ENCODE measurements at places on chromosomes 3 and 15.

DNA sequence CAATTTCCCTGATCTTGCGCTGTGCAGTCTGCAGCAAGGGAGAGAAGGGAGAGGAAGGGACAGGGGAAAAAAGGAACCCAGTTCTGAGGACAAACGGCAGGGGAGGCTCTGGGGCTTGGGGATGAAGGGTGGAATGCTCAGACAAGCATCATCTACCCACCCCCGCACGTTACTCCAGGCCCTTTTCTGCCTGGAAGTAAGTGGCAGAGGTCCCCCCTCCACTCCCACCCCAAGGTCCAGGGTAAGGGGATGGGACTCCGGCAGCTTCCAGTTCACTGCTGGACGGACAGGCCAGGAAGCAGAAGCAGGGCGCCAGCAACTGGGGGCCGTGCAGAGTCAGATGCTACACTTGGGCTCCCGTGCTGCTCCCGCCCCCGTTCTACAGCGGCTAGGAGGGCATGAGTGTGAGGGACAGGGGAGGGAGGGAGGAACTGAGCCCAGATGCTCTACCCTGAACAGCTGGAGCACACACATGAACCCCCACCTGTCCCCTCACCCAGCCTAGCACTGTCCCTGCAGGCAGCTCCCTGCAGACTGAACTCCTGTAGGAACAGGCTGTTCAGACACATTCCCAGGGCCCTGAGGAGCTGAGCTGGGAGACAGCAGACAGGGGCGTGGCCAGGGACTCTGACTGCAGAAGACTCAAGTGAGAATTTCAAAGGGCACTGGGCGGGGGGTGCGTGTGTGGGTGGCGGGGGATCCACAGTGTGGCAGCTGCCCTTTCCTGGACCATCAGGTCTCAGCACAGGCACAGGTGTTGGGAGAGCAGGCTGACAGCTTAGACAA is 59.7 kb downstream of the SENP2 start:
- no peak for DNase-seq

DNA sequence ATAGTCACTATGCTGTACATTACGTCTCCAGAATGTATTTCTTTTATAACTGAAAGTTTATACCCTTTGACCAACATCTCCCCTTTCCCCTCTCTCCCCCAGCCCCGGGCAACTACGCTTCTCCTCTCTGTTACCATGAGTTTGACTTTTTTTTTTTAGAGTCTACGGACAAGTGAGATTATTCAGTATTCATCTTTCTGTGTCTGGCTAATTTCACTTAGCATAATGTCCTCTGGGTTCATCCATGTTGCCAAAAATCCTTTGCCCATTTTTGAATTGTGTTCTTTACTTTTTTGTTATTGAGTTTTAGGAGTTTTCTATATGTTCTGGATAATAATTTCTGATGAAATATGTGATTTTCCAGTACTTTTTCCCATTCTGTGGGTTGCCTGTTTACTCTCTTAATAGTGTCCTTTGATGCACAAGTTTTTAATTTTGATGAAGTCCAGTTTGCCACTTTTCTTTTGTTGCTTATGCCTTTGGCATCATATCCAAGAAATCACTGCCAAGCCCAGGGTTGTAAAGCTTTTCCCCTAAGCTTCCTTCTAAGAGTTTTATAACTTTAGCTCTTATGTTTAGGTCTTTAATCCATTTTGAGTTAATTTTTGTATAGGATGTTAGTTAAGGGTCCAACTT is 126.7 kb upstream of the NSMCE3 start:
- no peak for DNase-seq

DNA sequence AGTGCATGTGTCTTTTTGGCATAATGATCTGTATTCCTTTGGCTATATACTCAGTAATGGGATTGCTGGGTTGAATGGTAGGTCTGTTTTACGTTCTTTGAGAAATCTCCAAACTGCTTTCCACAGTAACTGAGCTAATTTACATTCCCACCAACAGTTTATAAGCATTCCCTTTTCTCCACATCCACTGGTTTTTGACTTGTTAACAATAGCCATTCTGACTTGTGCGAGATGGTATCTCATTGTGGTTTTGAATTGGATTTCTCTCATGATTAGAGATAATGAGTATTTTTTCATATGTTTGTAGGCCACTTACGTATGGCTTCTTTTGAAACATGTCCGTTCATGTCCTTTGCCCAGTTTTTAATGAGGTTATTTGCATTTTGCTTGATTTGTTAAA is 117.7 kb downstream of the CHCHD4 start:
- DNase-seq: no peak

DNA sequence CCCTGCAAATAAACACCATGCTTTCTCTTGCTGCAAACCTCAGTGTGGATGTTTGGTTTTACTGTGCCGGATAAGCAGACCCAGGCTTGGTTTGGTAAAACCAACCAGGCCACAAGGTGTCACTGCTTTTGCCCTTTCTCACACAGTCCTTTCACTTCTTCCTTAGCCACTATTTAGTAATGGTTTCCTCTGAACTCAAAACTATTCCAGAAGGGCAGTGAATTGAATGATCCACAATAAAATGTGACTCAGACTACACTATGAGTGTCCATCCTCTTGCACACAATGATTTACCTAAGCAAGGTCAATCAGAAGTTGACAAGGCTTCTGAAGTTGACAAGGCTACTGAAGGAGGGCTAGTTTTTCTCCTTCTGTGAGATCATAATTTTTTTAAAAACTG is 552.4 kb upstream of the CCDC54 start:
- no peak for DNase-seq

- no peak for DNase-seq
These were observed 138.8 kb downstream of the MYLK start for GRCh38 chr3:123745184-123745855.

GRCh38 chr15:76204916-76205460 is 106.3 kb downstream of the ETFA start:
- no peak for DNase-seq

DNA sequence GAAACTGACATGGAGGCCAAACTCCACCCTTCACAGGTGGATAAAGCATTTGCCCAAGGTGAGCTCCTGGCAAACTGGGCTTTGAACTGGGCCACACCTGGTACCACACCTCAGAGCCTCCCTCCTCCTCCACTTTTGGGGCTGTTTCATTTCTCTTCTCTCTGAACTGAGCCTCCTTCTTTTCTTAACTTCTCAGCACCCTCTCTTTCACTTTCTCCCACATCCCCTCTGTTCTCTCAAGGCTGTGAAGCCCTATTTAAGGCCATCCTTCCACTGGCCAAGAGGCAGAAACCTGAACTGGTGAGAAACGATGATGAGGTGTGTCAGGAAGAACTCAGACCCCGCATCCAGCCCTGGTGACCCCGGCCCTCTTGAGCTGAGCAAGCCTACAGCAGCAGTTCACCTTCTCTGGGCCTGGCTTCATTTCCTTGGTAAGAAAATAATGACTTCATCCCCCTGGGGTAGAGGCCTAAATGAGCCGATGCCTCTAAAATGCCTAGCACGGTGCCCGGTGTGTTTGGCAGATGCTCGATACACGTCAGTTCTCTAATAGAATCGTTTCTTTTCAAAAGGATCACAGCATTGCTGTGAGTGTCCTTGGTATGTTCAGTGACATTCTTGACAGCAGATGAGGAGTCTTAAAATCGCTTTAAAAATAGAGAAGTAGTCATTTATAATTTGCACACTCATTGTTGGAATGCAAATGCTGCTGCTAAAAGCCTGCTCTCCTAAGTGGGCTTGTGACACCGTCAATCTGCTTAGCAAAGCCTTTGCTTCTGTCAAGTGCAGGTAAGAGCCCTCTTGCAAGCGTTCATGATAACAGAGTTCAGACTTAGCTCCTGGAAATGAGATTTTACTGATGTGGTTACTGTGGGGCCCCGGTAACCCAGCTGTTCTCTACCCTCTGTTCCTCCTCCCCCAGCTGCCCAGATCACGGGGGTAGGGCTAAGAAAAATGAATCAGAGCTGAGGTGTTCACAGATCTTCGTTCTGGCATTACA is 97.7 kb upstream of the ATP2B2 start:
- peak; percentile 72 for DNase-seq

GRCh38 chr3:24683090-24683489 is 188.4 kb upstream of the THRB start:
- DNase-seq: no peak

- no peak for DNase-seq
These were observed 61.3 kb downstream of the VGLL4 start for GRCh38 chr3:11582191-11582968.

DNA sequence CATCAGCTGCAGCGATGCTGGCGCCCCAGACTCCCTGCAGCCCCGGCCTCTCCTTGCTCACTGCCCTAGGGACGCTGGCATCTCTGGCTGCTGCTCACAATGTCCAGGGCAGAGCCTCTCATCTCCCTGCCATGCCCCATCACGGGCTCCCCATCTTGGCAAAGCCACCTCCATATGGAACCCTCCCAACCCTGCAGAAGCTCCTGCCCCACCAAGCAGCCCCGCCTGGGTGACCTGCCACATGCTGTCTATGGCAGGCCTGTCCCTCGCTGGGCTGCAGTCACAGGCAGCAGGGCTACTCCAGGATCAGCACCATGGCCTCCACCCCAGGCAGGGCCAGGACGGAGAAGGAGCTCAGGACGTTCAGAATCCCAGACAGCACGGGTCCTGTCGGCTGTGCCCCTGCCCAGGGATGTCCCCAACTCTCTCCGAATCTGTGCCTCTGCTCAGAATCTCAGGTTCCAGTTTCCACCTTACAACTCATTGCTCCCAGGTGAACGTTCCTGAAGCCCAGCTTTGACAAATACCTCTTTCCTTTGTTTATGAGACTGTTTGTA is 58.4 kb downstream of the PLXNA1 start:
- DNase-seq: no peak

GRCh38 chr3:20696388-20697150 is 510.6 kb upstream of the SGO1 start:
- no peak for DNase-seq

DNA sequence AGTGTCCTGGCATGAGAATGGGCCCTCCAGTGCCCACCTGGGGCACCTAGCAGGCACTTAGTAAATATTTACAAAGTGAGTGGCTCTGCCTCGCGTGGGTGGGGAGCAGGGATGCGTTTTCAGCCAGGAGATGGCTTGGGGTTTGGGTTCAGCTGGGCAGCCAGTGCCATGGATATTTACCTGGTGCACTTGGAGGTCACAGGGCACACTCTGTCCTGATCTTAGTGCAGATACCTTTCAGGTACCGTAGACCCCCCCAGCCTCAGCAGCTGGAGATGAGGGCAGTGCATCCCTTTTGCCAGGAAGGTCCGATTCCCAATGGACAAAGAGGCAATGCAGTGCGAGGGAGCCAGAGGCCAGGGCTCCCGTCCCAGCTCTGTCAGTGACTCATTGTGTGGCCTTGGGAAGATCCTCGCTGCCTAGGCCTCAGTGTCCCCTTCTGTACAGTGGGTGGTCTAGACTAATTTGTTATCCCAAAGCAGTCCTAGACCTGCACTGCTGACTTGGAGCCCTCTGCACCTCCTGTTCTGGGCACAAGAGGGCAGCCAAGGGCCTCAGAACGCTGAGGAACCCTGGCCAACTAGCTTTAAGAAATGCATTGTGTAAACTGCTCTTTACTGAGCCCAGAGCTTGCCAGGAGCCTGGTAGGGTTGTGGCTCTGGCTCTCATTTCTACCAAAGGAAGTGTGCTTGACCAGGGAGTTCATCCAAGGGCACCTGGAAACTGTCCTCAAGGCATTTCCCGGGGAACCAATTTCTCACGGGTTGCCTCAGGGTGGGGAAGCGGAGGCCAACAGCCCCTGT is 16.0 kb downstream of the HDAC11 start:
- peak; percentile 73 for DNase-seq

DNA sequence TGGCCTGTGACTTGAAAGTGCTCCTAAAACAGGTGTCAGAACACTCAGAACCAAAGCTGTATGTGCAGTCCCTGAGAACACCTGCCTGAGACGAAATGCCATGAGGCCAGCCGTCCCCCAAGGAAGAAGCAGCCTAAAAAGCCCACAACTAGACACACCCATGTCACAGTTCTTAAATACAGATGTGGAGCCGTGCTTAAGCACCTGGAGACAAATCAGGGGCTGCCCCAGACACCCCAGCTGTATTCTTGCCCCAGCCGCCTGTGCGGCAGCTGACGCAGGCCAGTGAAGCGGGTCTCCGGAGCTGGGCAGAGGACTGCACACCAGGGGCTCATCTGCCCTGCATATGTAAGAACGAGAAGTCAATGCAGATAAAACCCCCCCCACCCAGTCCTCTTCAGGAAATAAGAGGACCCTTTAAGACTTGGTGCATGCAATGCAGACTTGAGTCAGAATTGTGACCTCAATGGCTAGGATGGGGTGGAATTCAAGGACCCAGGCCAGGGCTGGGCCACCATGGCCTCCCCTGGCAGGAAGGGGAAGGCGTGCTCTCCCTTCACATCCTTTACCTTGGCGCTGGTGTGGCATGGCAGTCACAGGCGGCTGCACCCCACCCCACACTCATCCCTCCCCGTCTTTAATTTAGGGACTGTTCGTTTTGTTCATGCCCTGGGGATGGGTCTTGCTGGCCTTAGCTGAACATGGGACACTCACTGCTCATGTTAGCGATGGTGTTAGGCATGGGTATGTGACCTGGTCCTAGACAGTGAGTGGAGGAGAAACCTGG is 27.7 kb upstream of the PLXNA1 start:
- no peak for DNase-seq

GRCh38 chr3:151225040-151225975 is 22.3 kb upstream of the GPR171 start:
- no peak for DNase-seq

- no peak for DNase-seq
These were observed 7.3 kb upstream of the CFAP91 start for GRCh38 chr3:119695480-119695879.

DNA sequence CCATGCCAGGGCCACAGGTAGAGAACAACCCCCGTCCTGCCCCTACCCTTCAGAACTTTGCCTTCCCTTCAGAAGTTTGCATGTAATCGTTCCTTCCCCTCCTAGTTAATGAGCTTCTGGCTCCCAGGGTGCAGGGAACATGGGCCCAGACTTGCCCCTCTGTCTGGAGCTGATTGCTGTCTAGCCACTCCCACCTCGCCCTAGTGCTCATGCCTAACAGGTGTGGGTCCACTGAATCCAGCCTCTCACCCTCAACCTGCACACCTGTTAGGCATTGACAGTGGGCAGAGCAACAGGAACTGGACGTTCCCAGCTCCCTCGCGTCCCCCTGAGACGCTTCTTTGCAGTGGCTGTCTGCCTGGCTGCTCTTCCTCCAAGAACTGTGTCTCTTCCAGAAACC is 40.3 kb downstream of the WNT5A start:
- DNase-seq: no peak

GRCh38 chr3:50648944-50649343 is 25.8 kb upstream of the DOCK3 start:
- no peak for DNase-seq

- no peak for DNase-seq
These were observed 87.3 kb upstream of the LIPC start for GRCh38 chr15:58344213-58345070.

GRCh38 chr3:155647206-155647605 is 97.7 kb downstream of the PLCH1 start:
- DNase-seq: no peak

DNA sequence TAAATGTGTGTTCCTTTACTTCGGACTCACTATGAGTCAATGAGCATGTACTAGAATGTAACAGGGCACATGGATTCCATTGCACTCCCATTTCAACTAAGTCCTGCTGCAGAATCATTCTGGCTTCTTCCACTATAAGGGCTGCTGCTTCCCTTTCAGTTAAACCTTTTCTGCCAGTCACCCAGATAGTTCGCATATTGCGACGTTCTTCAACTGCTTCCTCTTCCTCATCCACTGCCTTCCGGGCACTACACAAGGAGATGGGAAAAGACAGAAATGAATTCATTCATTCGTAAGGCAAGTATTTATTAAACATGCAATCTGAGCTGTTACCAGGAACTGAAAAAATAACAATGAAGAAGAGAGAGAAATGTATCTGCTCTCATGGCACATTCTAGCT is 55.6 kb downstream of the POLQ start:
- DNase-seq: no peak
